ENCODE measurements at places on chromosomes 2 and 18.

- DNase-seq, result no peak
These were observed 49.4 kb upstream of the PKDCC start for GRCh38 chr2:41998186-41999127.

GRCh38 chr2:206231669-206232286 lies 42.7 kb upstream of the ZDBF2 start:
- no peak for DNase-seq

DNA sequence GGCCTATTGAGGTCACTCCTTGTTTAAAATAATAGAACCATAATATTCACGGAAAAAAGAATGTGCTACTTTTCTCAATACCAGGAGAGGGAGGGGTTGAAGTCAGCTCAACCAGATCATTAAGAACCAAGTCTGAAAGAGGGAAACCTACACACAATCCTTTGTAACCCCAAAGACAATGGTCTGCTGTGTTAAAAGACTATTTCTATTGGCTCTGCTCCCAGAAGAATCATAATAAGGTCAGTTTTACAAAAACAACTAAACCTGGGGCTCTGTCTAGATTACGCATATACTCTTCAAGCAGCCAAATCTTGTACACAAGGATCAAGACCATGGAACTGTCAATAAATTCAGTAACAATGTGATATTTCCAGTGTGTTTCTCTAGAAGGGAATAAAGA lies 177.2 kb upstream of the CRIM1 start:
- DNase-seq, result no peak

DNA sequence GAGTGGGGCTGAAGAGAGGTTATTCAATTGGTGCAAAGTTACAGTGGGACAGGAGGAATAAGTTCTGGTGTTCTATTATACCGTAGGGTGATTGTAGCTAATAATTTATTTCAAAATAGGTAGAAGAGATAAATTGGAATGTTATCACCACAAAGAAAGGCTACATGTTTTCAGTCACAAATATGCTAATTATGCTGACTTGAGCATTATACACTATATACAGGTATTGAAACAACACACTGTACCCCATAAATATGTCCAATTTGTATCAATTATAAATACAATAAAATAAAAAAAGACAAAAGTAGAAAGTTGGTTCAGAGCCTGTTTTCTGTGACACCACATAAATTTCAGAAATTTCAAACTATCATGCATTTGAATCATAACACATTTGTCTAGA lies 97.7 kb downstream of the CDH19 start:
- DNase-seq, result no peak

- no peak for DNase-seq
These were observed 4.0 kb downstream of the PTGR3 start for GRCh38 chr18:75204732-75205513.

DNA sequence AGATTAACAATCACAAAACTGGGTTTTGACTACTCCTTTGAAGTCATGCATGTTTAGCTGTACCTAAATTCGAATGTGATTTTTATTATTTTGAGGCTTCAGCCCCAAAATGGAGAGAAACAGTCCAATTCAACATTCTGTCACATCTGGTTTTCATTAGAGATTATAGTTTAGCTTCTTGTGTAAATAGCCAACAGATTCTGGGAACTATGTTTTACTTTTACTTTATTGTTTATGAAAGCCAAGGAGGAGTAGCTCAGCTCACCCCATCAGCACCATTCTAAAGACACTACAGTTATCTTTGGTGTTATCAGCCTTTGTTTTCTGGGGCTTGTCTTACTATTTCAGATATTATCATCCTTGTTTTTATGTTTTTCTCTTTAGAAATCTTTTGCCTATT lies 465.0 kb upstream of the CWC22 start:
- DNase-seq, result no peak

GRCh38 chr2:109436610-109437225 lies 177.0 kb downstream of the SEPTIN10 start:
- DNase-seq, result no peak

- DNase-seq, result no peak
These were observed 39.0 kb upstream of the SLC35F5 start for GRCh38 chr2:113795405-113795920.

- no peak for DNase-seq
These were observed 120.9 kb downstream of the MMADHC start for GRCh38 chr2:149466635-149467034.

DNA sequence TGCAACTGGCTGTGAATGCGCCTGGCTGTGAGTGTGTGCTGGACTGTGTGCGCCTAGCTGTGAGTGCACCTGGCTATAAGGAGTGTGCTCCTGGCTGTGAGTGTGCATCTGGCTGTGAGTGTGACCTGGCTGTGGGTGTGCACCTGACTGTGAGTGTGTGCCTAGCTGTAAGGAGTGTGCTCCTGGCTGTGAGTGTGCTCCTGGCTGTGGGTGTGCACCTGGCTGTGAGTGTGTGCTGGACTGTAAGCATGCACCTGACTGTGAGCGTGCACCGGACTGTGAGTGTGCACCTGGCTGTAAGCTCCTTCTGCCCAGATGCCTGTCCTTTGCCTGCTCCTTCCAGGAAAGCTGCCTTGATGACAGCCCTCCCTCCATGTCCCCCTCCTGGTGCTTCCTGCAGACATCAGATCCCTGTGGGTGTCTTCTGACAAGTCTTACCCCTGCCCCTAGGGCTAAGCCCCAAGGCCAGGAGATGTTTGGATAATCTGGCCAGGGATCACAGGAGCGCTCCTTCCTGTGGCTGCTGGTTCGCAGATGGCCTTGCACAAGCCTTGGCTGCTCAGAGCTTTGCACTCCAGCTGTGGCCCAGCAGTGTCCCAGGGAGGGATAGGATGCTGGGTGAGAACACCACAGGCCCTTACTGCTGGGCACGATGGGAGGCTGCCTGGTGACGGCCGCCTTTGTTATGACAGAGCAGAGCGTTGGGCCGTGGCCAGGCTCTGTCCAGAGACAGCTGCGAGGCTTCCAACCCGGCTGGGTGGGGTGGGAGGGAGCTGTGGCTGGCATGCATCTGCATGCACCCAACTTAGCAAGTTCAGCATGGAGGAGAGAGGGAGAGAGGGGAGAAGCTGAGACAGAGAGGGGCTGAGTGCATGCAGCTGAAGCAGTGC lies 89.9 kb downstream of the GLI2 start:
- DNase-seq, result no peak

- DNase-seq, result no peak
These were observed 16.8 kb upstream of the SLC1A4 start for GRCh38 chr2:64972426-64972825.

DNA sequence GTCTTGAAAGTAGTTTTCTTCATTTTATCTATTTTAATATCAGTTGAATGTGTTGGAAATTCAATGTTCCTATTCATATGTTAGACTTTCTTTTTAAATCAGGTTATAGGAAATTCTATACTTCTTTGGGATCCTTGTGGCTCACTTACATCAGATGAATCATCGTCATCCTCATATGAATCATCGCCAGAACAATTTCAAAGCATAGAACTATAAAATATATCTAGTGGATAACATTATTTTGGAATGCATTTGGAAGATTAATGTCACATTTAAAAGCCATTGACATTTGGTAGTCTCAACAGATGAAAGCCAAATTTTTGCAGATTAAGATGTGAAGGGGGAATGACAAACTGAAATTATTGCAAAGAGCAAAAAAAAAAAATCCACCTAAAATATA lies 94.1 kb downstream of the FAM161A start:
- DNase-seq, result no peak

DNA sequence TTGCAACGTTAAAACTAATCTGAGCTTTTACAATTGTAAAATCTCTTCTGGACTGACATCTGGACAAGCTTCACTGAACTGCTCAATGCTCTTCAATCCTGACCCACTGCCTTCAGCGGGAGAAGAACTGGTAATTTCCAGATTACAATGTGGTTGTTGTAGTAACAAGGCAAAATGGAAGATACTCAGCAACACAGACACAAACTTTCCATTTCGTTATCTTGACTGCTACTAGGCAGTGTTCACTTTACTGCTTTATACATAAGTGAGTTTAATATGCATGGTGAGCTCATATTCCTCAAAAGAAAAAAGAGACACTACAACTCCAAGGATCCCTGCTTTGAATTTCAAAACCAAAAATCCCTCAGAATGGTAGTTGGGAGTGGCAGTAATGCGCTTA lies 51.9 kb downstream of the GRB14 start:
- DNase-seq, result no peak

DNA sequence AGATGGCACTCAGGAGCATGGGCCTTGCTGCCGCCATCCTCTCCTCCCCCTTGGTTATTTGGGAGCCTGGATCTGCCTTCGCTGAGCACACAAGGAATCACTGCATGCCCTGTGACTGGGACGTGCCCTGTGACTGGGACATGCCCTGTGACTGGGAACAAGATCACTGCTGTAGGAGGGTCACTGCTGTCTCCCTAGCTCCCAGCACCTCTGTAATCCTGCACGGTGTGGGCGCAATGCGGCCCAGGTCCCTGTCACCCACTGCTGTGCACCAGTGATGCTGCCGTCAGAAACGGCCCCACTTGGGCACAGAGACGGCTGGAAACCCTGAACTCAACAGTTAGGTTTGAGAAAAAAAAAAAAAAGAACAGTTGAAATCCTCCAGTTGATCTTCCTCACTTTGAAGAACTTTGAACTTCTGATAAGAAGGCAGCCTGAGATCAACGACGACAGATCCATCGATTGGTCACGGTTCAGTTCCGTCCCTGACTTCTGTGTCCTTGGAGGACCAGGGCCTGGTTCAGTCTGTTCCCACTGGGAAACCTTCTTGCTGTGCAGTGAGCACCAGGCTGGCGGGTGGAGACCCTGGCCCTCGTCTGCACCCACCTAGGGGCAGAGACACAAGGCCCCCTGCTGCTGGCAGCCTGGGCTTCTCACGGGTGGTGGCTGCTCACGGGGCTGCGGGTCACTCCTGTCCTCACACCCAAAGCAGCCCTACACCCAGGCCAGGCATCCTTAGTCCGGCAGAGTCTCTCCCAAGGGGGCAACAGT lies 125.9 kb downstream of the PXDN start:
- no peak for DNase-seq

GRCh38 chr2:226450141-226450540 lies 349.5 kb downstream of the IRS1 start:
- DNase-seq, result no peak

- no peak for DNase-seq
These were observed 355.0 kb downstream of the SOCS6 start for GRCh38 chr18:70643812-70644211.

DNA sequence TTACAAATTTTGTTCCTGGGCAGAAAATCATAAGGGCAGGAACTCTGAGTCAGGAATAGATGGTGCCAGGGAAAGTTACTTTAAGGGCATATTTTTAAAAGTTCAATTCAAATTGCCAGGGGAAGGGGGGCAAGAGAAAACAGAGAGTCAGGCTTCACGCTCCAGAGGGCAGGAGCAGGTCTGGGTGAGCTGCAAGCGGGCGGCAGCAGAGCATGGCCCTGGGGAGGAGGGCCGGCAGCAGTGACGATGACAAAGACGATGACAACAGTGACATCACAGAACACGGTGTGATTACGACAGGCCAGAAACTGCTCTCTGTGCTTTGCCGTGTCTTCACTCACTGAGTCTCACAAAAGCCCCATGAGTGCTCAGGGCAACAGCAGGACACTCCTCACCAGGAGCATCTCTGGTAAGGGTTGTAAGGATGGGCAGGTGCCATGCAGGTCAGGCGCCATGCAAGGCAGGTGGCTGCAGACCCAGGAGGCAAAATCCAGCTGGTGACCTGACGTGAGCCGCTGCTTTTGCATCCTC lies 23.3 kb downstream of the CHST10 start:
- DNase-seq, result no peak

GRCh38 chr2:43838560-43839267 lies at the start of the genes ABCG5 and ABCG8:
Gene ABCG5 (minus strand): TSS chr2:43838839. CDS start chr2:43838679, 160 bp downstream.
Gene ABCG8 (plus strand): TSS chr2:43838971. CDS start chr2:43839054, 83 bp downstream.
- DNase-seq, result no peak

- DNase-seq, result no peak
These were observed 146.4 kb downstream of the MYT1L start for GRCh38 chr2:2184549-2185249.

DNA sequence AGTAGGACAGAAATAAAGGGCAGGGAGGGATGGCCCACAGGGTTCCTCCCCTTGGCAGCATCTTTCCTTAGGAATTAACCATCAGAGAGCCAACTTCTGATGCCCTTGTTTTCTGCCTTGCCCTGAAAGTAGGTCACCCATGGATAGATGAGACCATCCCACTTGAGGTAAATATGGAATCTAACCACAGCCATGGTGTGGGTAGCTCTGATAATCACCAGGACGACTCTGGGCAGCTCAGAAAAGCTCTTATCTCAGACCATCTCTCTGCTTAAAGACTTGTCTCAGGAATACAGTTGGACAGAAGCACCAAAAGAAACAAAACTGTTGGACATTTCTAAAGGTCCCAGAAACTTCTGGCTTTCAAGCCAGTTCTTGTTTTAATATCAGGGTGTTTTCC lies 101.4 kb upstream of the CELF4 start:
- no peak for DNase-seq

- no peak for DNase-seq
These were observed 45.4 kb downstream of the EML6 start for GRCh38 chr2:54768772-54769428.

DNA sequence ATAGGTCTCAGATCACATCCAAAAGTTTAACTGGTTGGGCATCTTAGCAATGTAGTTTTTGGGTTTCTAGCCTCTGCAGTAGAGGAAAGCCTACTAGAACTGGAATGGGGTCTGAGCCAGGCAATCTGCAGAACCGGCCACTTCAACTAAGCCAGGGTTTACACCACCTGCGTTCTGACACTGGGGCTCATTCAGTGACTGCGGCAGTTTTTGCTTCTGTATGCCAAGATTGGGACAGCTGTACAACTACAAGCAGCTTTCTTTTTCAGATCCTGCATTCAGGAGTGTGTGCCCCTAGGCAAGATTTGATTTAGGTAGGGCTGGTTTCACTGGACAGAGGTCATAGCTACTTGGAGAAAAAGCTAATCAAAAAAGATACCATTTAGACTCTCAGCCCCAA lies 43.7 kb upstream of the IGFBP5 start:
- no peak for DNase-seq

- no peak for DNase-seq
These were observed 8.3 kb upstream of the ZC3H15 start for GRCh38 chr2:186477790-186478189.

DNA sequence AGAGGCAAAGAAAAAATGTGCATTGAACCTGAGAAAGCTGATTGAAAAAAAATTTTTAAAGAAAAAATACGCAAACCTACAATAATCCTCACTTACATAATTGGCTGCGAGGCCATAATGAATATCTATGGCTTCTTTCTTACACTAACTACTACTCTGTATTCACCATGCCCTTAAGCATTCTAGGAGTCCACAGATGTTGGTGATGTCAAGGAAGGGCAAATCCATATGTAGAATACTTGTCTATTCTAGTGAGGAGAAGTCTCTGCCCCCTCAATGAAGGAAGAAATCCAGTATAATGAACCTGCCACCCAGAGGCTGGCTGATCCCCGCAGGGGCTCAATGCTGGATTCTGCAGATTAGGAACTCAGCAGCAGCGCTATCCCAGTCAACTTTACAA lies 14.3 kb downstream of the GALNT3 start:
- no peak for DNase-seq

- DNase-seq, result no peak
These were observed 36.1 kb upstream of the TWIST2 start for GRCh38 chr2:238811759-238812158.

DNA sequence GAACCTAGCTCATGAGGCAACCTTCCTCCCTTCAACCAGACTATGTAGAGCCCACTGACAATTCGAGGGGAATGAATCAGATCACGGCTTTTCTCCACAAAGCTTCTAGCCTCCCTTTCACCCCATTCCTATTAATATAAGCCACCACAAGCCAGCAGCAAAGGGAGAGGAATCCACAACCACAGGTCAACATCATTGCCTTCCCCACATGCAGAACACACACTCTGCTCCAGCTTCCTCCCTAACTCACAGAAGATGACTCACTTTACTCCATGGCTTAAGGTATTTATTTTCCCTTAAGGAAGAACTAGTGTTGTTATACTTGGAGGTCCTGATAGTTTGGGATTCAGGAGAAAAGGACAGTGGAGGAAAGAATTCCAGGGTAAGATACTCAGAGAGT lies 272.2 kb downstream of the C1D start:
- DNase-seq, result no peak

Data from stimulated activated CD4-positive, alpha-beta T cell treated with anti-CD3 and anti-CD28 coated beads, Interleukin-1b, Interleukin-23, amount 100 ng/mL, for 1 hour (primary cell).